KBM-7 (cell line): ENCODE measurements at places on chromosomes 11 and 22.
A peak's percentile ranks its signal among the peaks of the same experiment; 100 is the strongest.

DNA sequence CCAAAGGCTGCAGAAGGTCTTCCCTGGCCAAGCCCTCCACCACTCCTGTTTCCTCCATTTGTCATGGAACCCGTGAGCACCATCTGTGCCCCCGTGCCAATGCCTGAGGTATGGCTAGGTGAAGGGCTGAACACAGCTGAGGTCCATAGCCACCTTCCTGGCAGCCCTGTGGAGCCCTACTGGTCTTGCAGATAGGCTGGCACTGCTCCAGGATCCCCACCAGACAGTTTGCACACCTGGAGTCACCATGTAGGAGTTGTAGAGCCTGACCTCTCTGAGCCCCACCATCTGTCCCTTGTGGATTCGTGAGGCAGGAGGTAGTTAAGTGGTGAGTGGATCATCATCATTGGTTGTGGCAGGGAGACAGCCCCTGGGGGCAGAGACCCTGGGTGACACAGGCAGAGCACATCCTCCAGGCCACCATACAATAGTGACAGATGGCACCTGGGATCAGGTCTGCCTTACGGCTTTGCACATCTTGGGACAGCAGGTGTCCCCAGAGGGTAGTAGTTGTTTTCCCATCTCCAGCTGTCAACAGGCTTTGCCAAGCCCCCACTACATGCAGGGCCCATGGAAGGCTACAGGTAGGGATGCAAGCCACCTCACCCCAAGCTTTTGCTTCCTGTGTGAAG lies 52.5 kb upstream of the SUSD2 start:
- DNase-seq, result no peak

- DNase-seq, result peak; percentile 34
Observed at GRCh38 chr22:42270176-42270509, 310 bp downstream of the TCF20 start.

- DNase-seq, result peak; percentile 50
Observed at GRCh38 chr11:134120921-134121526, 52.2 kb downstream of the JAM3 start.

DNA sequence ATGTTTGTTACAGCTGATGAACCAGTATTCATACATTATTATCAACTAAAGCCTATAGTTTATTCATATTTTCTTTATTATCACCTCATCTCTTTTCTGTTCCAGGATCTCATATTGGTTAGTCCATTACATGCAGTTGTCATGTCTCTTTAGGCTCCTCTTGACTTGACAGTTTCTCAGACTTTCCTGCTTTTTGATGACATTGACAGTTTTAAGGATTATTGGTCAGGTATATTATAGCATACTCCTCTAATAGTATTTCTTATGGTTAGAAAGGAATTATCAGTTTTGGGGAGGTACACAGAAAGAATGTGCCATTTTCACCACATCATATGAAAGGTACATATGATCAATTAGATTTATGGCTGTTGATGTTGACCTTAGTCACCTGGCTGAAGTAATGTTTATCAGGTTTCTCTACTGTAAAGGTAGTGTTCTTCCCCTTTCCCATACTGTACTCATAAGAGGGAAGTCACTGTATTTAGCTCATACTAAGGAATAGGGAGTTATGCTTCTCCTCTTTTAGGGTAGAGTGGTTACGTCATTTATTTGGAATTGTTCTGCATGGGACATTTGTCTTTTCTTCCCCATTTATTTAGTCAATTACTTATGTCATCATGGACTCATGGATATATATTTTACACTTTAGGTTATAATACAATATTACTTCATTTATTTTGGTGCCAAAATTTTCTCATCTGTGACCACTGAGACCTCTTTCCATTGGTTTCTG lies 9.4 kb upstream of the ANO3 start:
- DNase-seq, result no peak

DNA sequence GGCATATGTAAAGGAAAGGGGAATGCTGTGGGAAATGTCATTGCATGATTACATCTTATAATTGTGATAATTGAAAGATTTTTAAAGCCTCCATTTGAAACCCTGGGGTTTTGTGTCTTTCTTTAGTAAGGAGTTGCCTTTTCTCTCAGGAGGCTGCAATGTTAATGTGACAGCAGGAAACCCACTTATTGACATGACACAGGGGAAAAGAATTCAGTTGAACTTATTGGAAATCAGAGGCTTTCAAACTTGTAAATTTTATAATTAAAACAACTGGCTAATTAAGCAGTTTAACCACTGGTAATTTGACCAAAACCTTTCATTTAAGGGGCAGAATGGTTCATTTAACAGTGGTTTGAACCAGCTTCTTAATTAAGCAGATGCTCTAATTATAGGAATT lies 31.2 kb downstream of the MRPL48 start:
- no peak for DNase-seq

DNA sequence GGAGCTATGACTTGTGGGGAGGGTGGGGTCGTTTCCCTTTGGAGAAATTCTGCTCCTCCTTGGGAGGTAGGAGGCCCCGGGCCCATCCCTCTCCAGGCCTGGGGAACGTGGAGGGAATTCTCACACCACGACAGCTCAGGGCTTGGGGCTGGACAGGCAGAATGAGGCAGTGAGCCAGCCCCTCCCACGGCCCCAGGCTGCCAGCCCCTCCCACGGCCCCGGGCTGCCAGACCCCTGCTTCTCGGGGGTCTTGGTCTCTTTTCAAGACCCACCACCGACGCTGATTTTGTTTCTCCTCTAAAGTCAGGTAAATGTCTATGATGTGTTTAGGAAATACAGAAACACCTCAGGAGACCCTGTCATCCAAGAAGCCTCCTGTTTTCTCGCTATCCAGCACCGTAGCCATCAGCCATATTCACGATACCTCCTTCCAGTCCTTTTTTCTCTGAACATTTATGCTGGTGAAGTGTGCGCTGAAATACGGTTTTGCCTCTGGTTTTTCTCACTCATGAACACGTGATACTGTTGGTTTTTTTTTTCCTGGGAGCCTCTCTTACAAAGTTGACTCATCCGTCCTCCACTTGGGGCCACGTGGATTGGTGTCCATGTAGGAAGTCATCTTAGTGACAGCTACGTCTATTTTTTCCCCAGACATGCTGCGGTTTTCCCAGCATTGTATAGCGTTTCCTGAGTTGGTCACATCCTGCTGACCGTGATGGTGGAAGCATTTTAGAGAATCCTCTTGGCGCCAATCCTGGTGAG lies 1219.6 kb downstream of the BRD1 start:
- no peak for DNase-seq

DNA sequence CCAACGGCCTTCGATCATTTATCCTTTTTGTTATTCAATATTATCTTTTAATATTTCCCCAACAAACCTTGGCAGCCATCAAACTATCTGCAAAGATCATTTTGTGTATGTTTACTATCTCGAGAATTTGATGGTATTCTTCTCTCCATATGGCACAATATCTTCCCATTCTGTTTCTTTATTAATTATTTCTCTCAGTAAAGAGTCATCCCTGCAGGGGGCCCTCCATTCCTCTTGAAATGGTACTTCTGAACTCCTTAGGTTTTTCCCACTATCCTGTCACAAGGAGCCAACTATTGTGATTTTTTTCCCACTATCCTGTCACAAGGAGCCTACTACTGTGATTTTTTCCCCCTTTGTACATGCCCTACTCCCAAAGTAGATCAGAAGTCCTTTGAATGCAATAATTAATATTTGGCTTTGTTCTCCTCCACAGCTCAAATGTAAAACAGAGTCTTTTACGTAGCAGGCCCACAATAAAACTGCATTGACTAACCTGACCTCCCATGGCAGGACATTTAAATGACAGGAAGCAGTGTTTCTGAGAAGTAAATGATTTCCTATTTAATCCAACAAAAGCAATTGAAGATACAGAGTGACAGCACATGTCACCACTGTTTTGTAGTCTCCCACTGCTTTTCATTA lies 43.3 kb downstream of the PDGFD start:
- peak; percentile 18 for DNase-seq

GRCh38 chr11:111992206-111992855 lies 32.9 kb upstream of the DLAT start:
- no peak for DNase-seq

- no peak for DNase-seq
Observed at GRCh38 chr11:27116684-27117083, 76.1 kb downstream of the BBOX1 start.

GRCh38 chr11:82474876-82475275 lies 258.8 kb downstream of the FAM181B start:
- no peak for DNase-seq

GRCh38 chr11:22554221-22554620 lies 71.4 kb downstream of the FANCF start:
- no peak for DNase-seq

GRCh38 chr11:119615882-119616196 lies 113.2 kb downstream of the NECTIN1 start:
- DNase-seq, result no peak

DNA sequence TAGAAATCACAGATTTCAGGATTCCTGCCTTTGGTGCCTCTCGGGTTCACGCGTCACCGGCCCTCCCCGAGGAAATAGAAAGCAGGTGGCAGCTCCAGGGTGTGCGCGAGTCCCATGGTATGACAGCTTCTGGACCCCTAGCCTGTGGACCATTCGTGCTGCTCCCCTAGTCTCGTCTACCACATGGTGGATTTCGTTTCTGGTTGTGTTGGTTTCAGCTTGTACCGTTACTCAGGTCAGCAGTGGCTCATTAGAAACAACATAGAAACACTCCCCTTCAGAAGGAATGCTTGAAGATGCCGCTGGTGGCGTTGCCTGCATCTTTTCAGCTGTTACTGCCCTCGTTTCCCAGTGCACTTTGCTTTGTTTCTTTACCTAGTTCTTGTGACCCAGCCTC lies 700 bp downstream of the TTC17 start:
- DNase-seq, result peak; percentile 51

DNA sequence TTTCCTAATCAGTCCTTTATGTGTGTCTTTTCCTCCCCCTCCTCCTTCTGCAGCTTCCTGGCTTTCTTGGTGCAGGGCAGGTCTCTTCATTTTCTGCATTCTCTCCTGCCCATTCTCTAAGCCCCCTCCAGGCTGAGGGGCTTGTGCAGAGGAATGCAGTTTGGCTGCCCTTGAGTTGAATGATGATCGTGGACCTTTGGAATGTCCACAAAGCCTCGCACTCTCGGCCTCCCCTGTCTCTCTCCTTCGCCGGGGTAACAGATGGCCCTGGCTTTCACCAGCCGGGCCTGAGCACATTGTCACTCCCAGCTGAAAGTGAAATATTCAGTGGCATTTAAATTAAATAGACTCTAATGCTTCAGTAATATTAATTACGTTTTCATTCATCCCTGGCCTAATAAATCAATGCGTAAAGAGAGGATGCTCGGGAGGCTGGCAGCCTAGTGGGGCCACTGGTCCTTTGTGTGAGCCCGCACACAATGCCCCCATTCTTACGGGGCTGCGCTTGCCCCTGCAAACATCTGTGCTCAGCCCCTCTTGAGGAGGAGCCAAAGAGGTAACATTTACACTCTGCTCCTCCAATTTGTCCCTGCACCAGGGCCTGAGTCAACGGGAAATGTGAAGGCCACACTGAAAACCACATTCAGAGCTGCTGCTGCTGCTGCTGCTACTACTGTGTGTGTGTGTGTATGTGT lies 64.9 kb upstream of the PAX6 start:
- DNase-seq, result no peak

GRCh38 chr11:89381094-89381493 lies 110.1 kb downstream of the NOX4 start:
- DNase-seq, result no peak

DNA sequence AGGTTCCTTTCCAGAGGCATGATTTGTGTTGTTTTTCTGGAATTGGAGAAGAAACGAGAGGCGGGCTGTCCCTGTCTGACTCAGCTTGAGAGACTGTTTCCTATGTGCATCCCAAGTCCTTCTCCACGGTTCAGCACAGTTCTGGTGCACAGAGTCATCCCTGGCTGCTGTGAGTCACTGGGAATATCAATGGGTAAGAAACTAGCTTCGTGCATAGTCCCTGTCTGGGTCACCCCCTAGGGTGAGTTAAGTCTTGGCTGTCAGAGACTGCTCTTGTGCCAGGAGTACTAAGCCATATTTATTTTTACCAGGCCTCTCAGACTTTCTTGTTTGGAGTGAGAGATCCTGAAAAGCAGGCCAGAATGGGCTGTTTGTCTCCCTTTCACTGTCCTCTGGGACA lies 2.4 kb upstream of the LRP4 start:
- no peak for DNase-seq

DNA sequence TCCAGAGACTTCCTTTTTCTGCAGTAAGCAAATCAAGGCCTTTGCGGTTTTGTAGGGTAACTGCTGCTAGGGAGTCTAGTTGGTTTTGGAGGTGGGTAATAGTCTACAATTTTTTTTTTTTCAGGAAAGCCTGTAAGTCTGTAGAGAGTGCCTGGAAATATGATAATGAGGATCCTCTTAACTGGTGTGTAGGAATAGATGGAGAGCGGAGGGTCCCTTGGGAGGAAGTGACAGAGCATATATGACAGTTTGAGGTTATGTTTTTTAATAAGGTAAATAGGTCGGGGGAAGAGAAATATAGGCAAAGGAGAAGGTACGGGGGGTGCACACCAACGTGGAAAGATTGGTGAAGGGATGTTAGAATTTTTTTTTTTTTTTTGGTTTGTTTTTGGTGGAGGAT lies 25.9 kb downstream of the ZNF195 start:
- peak; percentile 49 for DNase-seq

- no peak for DNase-seq
Observed at GRCh38 chr11:18720808-18721560, 5.0 kb downstream of the IGSF22 start.

- DNase-seq, result peak; percentile 64
Observed at GRCh38 chr11:74388678-74389327, 9.4 kb downstream of the PGM2L1 start.

- peak; percentile 76 for DNase-seq
Observed at GRCh38 chr22:40024201-40025061, 29.7 kb downstream of the FAM83F start.

- no peak for DNase-seq
Observed at GRCh38 chr22:31130873-31131272, 8.1 kb downstream of the INPP5J start.

DNA sequence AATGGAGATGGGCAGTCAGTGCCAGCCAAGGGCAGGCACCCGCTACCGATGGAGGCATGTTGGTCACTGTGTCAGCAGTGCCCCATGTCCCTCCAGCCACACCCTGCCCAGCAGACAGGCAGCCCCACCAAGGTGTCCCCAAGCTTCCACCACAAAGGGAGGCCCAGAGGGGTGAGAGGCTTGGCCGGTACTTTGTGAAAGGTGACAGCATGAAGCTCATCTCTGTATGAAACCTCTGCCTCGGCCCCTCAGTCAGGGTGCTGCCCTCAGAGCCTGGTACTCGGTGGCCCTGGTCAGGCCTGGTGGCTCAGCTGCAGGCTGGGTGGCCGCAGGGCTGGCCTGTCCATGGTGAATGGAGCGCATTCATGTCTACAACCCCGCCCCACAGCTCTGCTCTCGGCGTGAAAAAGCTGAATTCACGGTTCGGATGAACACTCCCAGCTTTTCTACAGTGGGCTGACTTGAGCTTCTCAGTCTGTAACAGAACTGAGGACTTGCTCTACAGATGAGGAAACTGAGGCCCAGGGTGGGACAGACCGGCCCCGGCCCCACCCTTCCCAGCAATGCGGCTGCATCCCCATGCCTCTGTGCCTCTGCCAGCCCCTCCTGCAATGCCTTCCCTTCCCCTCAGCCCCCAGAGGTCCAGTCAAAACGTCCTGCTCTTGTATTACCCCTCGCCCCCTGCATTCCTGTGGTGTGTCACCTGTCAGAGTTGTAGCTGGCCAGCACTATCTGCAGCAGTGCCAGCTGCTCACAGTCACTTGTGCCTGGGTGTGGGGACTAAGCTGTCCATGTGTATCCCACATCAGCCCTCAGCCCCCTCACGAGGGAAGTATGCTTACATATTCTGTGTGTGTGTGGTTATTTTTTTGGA lies 27.7 kb downstream of the RSPH14 start:
- no peak for DNase-seq
